ENCODE measurements at places on chromosomes 1 and 21.

DNA sequence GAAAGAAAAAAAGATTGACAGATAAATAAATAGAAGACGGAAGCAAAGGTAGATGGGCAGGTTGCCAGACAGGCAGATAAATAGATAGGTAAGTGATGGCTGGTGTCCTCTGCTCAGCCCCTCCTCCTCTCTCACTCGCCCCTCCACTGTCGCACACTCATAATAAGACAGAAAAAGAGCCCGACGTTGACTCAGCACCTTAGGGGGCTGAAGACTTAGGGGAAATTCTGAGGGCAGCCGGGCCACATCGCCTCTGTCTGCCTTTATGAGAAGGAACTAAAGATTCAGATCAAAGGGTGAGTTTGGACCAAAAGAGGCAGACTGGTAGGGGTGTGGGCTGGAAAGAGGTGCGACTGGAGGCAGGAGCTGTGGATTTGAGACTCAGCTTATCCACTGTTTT, 158.1 kb upstream of the IGSF21 start:
- no peak for DNase-seq

GRCh38 chr1:43779805-43780403, 72.6 kb downstream of the ST3GAL3 start:
- no peak for DNase-seq

DNA sequence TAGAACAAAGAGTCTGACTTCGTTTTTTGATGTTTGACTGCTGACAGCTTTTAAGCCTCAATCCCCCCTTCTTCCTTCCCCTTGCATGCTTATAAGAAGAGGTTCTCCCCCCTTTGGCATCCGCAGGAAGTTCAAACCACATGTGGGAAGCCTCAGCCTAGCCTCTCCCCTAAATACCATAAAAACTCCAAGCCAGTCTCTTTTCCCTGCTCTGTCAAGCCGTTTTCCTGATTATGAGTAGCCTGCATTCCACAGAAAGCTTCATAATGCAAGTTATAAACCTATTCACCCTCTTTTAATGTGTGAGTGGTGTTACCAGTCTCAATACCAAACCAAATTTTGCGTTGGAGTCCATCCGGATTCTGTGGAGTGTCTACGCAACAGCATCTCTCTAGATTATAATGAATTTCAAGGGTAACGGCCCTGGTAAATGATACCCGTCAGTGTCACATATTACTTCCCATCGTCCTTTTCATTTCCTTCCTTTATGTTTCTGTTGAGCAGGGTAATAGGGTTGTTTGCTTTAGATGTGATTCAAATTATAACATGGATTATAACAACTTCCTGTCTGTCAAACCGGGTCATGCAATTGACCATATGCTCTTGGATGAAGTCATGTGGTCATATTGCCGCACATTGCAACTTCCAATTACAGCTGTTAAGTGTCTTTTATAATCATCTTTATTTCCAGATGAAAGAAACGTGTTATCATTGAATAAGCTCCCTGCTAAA, 717.5 kb downstream of the RWDD3 start:
- DNase-seq, result no peak

- no peak for DNase-seq
Measured at GRCh38 chr21:38790059-38790458, 15.7 kb upstream of the ETS2 start.

DNA sequence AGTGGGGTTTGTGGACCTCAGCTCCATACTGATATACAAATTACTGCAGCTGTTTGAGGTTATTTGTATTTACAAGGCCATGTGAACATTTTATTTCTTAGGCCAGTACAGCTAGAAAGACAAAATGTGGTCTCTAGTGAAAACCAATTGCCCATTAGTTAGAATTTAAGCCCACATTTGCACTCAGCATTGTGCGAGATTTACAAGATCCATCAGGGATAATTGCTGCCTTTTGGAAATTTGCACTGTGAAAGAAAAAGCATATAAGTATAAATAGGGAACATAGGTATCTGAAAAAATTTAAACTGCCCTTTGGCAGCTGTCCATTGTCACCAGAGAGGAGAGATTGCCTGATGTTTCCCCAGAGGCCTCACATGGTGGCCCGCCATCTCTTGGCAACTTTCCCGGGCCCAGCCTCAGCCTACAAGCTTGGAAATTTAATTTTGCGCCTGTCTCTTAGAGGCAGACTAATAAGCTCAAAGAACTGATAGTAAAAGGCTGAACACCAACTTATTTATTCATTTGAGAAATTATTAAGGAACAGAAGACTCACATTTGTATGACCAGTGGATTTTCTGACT, 120.7 kb downstream of the MAP3K21 start:
- no peak for DNase-seq

GRCh38 chr1:171883849-171884248, 42.6 kb downstream of the DNM3 start:
- DNase-seq, result no peak

- DNase-seq, result no peak
Measured at GRCh38 chr1:65894738-65895605, 102.3 kb downstream of the PDE4B start.

DNA sequence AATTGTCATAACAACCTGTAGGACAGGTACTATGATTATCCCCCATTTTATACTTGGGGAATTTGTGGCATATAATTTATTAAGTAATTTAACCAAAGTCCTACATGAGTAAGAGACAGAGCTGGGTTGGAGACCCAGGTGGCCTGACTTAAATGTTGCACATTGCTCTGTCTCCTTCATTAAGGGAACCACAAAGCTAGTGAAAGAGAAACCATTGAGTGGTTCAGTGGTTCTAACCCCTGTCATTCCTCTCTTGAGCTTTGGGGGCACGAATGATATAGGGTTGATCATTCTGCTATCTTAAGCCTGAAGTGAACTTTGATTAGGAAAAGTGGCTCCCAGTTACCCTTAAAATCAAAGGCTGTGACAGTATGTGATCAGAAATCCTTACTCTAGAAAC, 5.3 kb upstream of the MAP3K7CL start:
- no peak for DNase-seq

DNA sequence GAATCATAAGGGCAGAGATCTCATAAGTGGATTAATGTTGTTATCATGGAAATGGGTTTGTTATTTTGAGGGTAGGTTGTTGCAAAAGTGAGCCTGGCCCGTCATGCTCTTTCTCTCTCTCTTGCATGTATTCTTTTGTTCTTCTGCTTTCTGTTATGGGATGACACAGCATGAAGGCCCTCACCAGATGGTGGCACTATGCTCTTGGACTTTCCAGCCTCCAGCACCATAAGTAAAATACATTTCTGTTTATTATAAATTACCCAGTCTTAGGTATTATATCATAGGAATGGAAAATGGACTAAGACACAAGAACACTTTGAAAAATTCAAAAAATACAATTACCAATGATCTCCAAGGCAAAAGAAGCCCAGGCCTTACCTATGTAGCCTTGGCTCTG, 676.1 kb downstream of the PTPRU start:
- no peak for DNase-seq

DNA sequence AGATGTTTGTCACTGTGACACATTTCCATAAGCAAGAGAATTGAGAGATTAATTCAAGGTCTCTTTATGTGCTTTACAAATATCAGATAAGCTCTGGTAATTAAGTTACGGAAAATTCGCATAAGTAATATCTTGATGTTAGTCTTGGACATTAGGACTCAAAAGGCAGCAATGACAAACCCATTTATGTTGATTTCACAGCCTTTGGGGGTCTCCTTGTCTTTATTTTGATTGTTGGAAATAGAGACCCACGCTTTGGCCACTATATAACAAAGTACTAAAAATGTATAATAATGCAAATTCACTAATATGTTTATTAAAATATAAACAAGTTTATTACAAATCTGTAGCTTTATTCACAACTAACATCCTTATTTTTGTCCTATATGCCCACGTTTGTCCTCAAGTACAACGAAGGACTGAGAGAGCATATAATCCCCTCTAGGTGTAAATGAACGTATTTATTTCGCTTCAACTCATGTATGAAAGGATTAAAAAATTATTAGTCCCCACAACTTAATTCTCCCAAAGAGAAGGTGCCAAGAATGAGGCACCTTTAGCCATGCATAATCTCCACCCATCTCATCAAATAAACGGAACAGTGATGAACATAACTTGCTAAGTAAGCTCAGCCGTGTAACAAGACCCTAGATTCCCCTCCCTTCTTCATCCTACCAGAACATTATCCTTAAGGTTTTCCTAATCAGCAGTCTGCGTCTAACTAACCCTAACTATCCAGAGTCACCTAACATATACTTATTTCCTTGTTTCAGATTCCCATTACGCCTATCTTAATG, 1.6 kb upstream of the LAMC1 start:
- no peak for DNase-seq

DNA sequence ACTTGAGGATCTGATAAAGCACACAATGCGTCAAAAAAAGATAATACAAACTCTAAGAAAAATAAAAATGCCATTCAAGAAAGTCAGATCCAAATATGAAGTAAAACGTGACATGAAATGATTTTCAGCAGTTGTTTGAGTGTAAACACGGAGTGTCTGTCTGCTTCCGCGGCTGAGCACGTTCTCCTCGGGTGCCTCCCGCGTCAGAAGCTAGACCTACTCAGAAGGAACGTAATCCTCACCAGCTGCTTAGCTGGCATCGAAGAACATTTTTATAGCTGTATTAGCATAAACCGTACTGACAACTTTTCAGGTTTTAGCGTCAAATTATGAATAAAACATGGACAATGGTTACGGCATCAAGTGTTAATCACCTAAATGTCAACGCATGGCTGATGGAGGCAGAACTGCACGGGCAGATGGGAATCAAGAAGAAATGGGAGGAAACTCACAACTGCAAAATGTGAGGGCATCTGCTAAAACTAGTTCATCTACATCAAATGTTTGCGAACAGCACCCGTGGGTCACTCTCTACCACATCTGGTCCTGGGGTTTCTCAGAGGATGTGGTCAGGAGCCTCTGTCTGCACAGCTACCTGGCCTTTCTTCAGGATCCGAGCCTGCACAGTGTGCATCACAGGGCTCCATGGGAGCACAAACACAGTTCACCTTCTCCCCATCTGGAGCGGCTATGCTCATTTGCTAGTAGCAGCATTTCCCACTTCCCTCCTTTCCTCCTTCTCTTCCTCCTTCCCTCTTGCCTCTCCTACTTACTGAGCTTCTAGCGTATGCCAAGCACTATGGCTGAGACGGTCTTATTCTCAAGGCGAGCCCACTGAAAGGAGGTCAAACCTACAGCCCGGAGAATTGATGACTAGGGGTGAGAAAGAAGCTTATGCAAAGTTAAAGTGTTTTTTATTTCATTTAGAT, 40.0 kb downstream of the RCAN1 start:
- no peak for DNase-seq

DNA sequence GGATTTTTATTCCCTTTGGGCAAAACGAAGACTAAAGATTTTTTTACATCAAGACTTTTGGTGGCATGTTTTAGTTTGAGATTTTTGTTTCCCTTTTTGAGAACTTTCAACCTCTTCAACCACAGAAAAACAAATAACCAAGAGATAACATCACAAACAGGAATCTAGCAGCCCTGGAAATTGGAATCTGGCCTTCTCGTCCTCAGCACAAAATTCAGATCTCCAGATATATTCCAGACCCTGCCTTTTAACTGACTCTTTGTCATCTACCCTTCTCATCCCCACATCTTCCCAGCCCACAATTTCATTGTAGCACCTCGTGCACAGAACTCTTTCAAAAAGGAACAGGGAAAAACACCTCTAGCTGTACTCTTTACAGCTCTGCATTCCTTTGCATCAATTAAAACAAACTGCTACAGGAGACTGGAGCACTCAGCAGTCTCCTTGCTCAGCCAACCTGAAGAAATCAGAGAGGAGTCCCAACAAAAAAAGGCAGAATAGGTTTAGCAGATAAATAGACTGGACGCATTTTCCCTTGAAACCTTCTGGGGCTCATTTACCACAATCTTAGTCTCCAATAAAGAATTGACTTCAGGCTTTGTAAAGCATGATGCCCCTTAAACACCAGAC, 251.0 kb downstream of the TTLL7 start:
- DNase-seq, result no peak

Measured in activated naive CD8-positive, alpha-beta T cell treated with anti-CD3 and anti-CD28 coated beads, Interleukin-2, amount 50 U/mL, for 24 hours (primary cell).